ENCODE measurements at places on chromosomes 13 and 19.

GRCh38 chr13:36346222-36347083, at the start of gene SPART:
SPART (minus strand) TSS chr13:36346394; CDS start chr13:36335830, 10,564 bp downstream.
- peak; percentile 72 for DNase-seq

DNA sequence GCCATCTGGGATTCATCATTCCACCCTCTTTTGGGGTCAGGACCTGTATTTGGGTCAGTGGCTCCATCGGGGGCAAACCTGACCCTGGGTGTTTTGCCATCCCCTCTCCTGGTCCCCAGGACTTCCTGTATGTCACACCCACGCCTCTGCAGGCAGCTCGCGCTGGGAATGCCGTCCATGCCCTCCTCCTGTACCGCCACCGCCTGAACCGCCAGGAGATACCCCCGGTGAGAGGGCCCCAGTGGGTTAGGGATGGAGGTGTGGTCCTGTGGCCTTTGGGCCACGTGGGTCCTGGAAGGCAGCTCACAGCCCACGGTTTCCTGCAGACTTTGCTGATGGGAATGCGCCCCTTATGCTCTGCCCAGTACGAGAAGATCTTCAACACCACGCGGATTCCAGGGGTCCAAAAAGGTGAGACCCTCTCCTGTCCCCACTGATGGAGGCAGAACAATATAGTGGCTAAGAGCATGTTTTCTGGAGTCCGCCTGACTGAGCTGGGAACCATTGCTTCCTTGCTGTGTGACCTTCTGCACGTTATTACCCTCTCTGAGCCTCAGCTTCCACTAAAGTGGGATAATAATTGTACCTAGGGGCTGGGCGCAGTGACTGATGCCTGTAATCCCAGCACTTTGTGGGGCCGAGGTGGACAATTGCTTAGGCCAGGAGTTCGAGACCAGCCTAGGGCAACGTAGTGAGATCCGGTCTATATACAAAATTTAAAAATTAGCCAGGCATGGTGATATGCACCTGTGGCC, 14.1 kb downstream of the CPT1C start:
- DNase-seq, result no peak

DNA sequence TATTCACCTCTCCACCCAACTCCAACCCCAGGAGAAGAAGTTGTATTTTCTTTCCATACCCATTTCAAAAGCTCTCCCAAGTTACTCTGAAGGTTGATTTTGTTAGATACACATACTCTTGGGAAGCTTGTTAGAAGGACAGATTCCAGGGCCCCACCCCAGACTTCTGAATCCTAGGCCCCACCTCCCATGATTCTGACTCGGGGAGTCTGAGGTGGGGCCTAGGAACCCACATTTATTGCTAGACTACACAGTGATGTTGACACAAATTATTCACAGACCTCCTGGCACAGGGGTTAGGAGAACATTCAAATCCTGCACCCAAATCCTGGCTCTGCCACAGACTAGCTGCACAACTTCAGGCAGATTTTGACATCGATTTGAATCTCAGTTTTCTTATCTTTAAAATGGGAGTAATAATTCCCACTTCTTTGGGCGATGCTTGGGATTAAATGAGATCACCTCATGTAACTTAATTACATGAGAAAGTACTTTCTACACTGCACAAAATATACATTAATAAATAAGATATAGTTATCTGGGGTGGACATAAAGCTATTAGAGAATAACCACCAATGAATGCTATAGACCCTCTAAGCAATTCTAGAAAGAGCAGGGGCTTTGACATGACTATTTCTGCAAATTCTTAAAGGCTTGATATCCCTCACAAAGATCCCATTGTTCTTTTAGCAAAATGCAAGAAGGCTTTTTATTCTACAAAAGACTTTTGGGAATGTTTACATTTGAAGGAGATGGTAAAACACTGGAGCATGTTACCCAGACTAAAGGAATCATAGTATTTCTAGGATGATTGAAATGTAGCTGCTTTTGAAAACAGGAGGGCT, 18.0 kb downstream of the MBNL2 start:
- no peak for DNase-seq

GRCh38 chr19:6719540-6719861, 949 bp downstream of the C3 start:
- no peak for DNase-seq

DNA sequence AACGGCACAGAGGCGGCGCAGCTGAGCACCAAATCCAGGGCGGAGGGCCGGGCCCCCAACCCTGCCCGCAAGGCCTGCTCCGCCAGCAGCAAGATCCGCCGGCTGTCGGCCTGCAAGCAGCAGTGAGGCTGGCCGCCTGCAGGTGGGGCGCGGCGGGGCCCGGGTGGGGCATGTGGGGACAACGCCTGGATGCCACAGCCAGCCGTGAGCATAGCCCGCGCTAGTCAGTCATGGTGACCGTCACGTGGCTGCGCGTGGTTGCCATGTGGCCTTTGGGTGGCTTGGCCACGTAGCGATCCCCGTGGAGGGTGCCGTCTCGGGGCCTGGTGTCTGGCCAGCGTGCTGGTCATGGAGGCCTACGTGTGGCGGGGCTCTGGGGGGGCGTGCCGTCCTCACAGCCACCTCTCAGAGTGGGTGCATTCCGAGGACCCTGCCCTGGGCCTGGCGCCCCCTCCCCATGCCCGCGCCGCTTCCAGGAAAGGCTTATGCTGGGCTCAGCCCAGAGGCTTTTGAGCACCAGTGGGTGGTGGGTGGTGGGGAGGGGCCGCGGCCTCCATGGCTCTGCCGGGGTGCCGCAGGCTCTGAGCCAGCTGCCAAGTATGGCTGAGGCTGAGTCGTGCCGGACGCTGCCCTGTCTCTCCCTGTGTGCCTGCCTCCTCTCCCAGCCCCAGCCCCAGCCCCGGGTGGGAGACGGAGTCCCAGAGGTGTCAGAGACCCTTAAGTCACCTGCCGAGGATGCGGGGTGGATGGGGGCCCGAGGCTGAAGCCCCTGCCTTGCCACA, 11.1 kb downstream of the CBARP start:
- DNase-seq, result no peak

- DNase-seq, result peak; percentile 50
Measured at GRCh38 chr19:14434543-14435319, 1.6 kb downstream of the PKN1 start.

DNA sequence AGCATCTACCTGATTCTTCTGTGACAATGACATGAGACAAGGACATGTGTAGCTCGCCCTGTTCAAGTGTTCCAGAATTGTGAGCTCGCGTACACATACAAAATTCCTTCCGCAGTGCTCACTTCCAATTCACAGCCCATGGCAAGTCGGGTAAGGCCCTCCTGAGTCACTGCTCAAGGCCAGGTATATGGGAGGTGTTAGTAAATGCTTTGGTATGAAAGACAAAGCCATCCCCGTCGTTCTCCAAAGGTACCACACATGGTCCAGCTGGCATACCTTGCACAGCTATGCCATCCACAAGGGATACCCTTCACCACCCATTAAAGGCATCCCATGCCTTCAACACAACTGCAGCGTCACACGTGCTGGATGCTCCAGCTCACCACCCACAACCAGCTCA, 4.4 kb upstream of the ELL start:
- DNase-seq, result no peak

DNA sequence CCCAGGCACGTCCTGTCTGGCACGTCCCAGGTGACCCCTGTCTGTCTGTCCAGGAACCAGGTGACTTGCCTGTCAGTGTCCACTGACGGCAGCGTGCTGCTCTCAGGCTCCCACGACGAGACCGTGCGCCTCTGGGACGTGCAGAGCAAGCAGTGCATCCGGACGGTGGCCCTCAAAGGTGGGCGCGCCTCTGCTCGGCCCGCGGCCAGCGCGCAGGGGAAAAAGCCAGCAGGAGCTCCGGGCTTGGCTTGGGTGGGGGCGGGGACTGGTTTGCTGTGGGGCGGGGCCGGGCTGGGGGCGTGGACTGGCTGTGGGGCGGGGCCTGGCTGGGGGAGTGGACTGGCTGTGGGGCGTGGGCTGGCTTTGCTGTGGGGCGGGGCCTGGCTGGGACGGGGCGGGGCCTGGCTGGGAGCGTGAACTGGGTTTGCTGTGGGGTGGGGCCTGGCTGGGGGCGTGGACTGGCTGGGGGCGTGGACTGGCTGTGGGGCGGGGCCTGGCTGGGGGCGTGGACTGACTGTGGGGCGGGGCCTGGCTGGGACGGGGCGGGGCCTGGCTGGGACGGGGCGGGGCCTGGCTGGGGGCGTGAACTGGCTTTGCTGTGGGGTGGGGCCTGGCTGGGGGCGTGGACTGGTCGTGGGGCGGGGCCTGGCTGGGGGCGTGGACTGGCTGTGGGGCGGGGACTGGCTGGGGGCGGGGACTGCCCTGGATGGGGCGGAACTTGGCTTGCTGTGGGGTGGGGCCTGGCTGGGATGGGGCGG, 7.2 kb downstream of the WDR18 start:
- DNase-seq, result peak; percentile 51

- DNase-seq, result no peak
Measured at GRCh38 chr13:75872980-75873379, 236.8 kb downstream of the LMO7 start.

GRCh38 chr13:73809561-73809960, 324.6 kb downstream of the KLF12 start:
- no peak for DNase-seq

GRCh38 chr13:47288546-47288945, 391.7 kb upstream of the HTR2A start:
- no peak for DNase-seq

DNA sequence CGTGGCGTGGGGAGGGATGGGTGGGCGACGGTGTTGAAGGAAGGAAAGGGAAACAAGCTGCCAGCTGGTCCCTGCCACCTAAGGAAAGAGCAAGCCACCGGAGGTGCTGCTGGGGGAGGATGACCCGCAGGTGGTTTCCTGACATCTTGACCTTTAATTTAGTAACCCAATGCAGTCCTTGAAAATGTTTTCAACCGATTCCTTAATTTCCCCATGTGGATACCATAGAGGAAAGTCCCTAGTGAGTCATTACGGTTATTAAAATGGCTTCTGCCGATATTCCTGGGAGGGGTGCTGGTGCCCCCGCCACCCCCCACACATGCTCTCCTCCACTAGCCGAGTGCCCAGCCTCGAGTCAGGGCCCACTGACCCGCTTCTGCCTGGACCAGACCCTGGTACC, 6.3 kb upstream of the ANKRD10 start:
- no peak for DNase-seq

- no peak for DNase-seq
Measured at GRCh38 chr19:13665125-13665905, 99.0 kb upstream of the MRI1 start.

DNA sequence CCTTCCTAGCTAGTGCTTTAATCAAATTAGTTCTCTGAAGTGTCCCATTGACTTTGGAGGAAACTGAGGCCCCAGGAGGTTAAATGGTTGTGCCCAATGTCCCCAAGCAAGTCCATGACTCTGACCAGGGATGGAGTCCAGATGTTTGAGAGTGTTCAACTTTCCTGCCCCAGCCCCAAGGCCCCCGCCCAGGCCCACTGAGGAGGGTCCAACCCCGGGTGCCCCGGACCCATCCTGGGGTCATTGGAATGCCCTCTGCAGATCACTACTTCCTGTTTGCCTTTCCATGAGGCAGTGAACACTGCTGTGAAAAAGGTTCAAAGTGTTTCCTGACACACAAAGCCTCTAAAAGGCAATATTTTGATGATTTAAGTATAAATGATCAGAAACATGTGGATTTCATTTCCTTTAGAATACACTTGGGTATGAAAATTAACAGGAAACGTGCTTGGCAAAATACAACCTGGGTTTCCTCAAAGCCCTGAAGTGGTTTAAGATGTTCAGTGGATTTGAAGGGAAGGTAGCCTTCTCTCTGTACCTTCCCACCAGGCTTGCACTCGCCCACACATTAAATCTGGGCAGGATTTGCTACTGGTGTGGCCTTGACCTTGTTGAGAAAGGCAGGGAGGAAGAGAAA, 335.7 kb downstream of the TSHZ3 start:
- DNase-seq, result no peak

DNA sequence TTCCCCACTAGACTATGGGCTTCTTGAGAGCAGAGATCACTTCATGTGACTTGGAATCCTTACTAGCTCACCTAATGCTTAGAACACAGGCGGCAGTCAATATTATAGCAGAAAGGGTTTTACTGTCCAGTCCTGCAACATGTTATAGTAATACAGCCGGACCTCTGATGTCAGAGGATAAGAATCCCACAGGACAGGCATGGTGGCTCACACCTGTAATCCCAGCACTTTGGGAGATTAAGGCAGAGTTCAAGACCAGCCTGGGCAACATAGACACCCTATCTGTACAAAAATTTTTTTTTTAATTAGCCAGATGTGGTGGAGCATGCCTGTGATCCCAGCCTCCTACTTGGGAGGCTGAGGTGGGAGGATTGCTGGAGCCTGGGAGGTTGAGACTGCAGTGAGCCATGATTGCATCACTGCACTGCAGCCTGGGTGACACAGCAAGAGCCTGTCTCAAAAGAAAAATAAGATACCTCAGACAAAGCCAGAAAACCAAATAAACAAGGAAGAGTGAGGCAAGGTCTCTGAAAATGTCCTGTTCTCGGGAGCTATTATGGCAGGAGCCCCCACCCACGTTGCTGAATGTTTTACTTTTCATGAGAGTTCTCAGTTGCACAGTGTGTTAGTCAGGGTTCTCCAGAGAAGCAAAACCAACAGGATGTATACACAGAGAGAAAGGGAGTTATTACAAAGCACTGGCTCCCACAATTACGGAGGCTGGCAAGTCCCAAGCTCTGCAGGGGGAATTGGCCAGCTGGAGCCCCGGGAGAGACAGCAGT, 100.8 kb downstream of the UBL3 start:
- no peak for DNase-seq

DNA sequence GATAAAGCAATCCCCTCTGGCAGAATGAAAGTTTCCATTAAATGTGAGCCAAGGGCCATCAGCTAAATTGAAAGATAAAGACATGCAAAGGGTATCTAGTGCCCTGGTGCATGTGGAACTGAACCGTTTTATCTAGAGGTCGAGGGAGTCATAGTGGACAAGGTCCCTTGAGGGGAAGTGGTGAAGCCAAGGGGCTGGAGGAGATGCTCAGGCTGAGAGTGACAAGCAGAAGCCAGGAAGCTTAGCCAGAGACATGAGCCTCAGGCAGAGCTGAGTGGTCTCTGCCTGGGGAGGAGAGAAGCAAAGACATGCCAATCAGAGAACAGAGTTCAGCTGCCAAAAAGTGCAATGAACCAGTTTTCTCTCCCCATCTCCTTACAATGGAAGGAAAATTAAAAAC, 68.1 kb upstream of the SLC10A2 start:
- no peak for DNase-seq

GRCh38 chr13:94987869-94988268, 275.5 kb upstream of the SOX21 start:
- no peak for DNase-seq

GRCh38 chr13:97369261-97369893, 64.6 kb upstream of the RAP2A start:
- DNase-seq, result no peak

GRCh38 chr13:27482983-27483382, 32.6 kb upstream of the MTIF3 start:
- no peak for DNase-seq

- no peak for DNase-seq
Measured at GRCh38 chr13:99132295-99132835, 68.3 kb upstream of the UBAC2 start.

- DNase-seq, result no peak
Measured at GRCh38 chr13:27419328-27419727, 5.1 kb upstream of the GTF3A start.

- DNase-seq, result no peak
Measured at GRCh38 chr19:49981603-49982593, 20.9 kb upstream of the SIGLEC11 start.

GRCh38 chr19:13717194-13717643, 47.1 kb upstream of the MRI1 start:
- DNase-seq, result no peak
